ENCODE measurements at places on chromosomes 2 and 18.

DNA sequence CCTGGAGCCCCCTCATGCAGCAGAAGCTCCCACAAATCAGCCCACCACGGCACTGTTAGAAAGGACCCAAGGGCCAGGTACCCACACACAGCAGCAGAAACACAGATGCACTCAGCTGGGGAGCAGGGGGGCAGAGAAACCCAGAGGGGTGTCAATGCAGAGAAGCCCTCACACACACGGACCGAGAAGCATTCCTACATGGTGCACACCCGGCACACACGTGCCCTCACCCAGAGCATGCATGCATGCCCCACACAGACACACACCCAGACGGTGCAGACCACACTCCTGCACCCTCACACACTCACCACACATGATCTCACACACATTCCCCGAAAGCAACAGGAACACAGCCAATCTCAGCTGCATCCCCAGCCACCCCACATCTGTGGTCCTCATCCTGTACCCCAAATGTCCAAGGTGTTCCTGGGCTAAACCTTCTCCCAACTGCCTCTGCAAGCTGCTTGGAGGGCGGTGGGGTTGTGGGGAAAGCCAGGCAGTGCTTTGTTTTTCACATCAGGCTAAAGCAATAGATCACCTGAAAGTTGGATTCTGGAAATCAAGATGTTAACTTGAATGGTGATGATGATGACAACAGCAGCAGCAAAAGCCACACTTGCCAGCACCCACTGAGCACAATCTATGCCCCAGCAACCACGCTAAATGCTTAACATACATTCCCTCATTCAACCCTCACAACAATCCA, 102.3 kb downstream of the ZFP36L2 start:
- no peak for DNase-seq

GRCh38 chr2:147082850-147083522, 761.8 kb upstream of the ACVR2A start:
- peak; percentile 16 for DNase-seq

- DNase-seq = no peak
Observed at GRCh38 chr2:104876606-104877570, 23.0 kb downstream of the POU3F3 start.

- DNase-seq = no peak
Observed at GRCh38 chr2:79824086-79824786, 311.4 kb downstream of the CTNNA2 start.

GRCh38 chr2:129296806-129297205, 682.7 kb upstream of the RAB6C start:
- no peak for DNase-seq
